ENCODE measurements at places on chromosomes 2 and 18.

DNA sequence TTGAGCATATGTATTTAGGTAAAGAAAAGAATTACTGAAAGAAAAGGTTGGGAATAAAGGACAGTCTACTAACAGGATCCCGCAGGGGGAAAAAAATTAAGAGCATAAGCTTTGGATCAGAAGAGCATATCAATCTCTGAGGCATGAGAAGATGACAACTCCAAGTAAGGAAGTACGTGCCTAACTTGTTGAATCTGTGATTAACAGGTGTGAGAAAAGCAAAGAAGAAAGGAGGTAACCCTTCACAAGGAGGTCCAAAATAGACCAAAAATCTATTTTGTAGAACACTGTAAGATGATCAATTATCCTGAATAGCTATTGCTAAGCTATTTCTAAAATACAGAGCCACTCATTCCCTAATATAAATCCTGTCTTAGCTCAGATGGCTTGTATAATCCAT lies 32.8 kb downstream of the TRIP12 start:
- no peak for DNase-seq

GRCh38 chr2:675051-675450 lies 2.2 kb downstream of the TMEM18 start:
- DNase-seq: no peak

DNA sequence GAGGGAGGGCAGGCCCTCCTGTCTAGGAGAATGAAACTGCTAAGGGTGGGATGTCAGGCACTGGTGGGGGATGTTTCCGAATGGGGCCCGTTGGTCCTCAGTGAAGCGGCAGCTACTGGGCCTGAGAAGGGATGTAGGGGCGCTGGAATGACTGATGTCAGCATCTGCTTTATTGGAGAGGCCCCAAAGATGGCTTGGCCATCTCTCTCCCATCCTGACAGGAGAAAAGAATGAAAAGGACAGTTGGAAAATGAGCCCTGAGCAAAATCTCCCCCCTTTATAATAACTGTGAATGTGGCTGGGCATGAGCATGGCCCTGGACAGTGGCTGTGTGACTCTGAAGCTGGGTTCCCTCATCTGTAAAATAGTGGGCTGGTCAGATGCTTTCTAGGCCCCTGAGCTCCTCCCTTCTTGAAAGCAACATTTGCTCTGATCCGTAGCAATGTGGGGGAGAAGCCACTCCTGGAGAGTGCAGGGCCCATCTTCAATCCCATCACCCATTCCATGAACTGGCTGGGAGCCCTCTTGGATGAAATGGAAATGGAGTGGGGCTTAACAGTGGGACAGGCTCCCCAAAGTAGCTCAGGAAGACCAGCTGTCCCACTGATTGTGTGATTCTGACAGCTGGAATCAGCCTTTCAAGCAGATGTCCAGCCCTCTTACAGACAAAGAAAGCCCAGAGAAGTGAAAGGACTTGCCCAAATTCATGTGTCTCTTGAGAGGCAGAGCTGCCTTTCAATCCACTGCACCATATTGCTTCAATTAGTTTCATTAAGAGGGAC lies 232.7 kb upstream of the SMAD2 start:
- no peak for DNase-seq

GRCh38 chr2:237662671-237663093 lies 35.3 kb downstream of the LRRFIP1 start:
- peak; percentile 85 for DNase-seq

GRCh38 chr18:79343567-79344207 lies 52.0 kb upstream of the NFATC1 start:
- DNase-seq: no peak

Measured in spleen (tissue), 13 donors.